Fibroblast of skin of scalp (primary cell): ENCODE measurements at places on chromosomes 2 and 18.
A peak's percentile ranks its signal among the peaks of the same experiment; 100 is the strongest.

DNA sequence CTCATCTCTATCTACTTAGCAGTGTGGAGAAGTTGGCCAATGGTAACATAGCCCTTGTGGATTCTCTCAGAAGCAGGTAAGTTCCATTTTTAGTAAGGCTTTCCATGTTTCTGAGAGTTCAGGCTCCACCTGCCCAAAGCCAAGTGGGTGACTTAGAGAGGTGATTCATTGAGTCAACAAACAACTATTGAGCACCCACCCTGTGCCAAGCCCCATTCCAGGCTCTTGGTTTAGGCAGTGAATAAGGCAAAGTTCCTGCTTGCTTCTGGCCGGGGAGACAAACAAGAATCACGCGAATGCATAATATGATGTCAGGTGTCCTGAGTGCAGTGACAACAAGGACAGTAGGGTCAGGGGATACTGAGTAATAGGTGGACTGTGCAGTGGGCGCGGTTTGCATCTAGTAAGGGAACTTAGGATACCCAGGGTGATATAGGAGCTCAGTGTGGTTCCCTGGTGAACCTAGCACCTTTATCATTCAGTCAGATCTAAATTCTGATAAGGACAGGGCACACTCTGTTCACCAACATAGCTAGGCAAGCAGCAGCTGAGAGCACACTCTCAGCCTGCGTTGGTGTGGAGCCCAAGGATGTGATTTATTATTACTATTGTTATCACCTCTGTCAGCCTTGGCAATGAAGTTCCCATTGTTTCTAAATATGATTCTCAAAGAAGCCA, 31.7 kb upstream of the KCTD1 start:
- no peak for DNase-seq

DNA sequence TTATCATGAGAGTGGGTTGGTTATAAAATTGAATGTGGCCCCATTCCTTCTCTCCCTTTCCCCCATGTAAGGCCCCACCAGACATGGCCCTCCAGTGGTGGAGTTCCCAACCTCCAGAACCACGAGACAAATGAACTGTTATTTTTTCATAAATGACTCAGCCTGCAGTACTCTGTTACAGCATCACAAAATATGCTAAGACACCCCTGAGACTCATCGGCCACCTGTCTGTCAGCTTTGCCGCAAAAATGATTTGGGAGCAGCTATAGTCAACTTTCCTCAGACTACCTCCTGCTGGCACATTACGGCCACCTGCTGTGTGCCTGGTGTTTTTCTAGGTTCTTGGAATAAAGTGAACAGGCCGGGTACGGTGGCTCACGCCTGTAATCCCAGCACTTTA, 21.4 kb upstream of the C1QL2 start:
- peak; percentile 40 for DNase-seq

GRCh38 chr2:113119111-113119510, 8.3 kb upstream of the IL1RN start:
- DNase-seq: no peak

- no peak for DNase-seq
These were observed 183.9 kb upstream of the FIGN start for GRCh38 chr2:163919717-163920116.
